ENCODE measurements at places on chromosomes 1 and 21.

- no peak for DNase-seq
Observed at GRCh38 chr21:42027085-42027821, 17.1 kb upstream of the ZBTB21 start.

DNA sequence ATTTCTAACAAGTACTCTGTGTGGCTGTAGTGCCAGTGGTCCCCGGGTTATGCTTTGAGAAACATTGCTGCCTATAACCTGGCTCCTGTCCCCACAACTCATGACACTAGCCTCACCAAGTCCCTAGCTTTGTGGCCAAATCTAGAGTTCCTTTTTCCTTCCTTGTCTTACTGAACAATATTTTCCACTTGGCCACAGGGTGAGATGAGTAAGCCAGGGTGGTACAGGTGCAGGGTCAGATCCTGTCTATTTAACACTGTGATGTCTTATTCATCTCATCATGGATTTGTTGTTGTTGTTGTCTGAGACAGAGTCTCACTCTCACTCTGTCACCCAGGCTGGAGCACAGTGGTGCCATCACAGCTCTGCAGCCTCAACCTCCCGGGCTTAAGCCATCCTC lies 18.6 kb downstream of the ARMH1 start:
- no peak for DNase-seq

GRCh38 chr1:231036416-231036815 lies 3.6 kb downstream of the FAM89A start:
- DNase-seq, result no peak

DNA sequence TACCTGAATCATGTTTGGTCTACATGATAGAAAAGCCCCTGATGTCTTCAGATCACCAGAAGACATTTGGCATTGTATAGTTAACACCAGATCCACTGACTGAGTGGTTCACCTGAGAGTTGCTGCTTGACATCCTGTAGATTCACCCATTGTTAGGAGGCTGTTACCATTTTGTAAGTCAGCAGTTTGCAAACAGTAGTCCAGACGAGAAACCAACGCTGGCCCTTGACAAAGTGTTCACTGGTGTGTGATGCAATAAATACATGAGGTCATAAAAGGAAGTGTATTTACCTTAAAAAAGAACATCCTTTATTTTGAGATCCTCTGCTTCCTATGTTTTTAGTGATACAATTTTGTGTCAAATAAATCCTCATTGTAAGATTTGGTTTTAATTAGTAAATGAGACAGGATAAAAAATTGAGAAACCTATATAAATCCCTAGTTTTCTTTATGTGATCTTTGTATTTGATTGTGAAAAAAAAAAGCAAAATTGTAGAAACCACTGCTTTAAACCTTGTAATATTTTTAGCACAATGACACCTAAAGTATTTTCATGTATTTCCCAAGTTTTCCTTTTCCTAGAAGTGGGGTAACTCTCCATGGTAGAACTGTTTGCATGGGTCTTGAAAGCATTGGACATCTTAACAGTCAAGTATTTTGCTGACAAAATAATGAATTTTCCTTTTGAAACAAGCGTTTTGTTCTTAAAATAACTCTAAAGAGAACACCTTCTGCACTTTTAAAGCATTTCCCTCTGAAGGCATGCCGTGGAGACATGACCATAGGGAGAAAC lies 204.3 kb downstream of the FGGY start:
- no peak for DNase-seq

- no peak for DNase-seq
Observed at GRCh38 chr1:116990612-116991151, 10.9 kb upstream of the CD101 start.

- DNase-seq, result no peak
Observed at GRCh38 chr1:197884173-197884572, 18.3 kb upstream of the C1orf53 start.

GRCh38 chr21:41681939-41682718 lies 84.7 kb downstream of the RIPK4 start:
- DNase-seq, result no peak

DNA sequence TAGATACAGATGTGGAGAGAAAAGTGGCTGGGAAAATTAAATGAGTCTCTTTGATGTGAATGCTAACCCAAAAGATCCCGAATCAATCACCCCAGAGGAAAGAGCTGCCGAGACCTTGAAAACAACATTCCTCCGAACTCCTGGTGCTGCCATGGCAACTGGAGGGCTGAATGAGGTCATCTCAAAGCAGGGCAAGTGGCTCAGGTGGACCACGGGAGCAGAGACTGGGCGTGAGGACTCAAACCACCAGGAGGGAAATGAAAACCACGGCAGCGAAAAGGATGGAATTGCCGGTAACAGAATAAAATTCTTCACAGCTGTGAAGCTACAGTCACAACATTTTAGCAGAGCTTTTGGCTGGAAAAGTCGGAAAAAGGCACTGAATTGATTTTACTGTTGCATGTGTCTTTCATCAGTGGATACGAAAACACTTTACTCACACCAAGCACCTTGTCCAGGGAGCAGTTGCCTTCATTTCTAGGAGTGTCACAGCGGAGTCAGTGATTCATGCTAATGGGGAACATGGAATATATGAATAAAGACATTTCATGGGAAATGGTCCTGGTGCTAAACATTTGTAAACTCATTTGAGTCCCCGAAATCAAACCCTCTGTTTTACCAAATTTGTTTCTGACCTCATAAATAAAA lies 23.2 kb upstream of the BECN2 start:
- DNase-seq, result no peak

DNA sequence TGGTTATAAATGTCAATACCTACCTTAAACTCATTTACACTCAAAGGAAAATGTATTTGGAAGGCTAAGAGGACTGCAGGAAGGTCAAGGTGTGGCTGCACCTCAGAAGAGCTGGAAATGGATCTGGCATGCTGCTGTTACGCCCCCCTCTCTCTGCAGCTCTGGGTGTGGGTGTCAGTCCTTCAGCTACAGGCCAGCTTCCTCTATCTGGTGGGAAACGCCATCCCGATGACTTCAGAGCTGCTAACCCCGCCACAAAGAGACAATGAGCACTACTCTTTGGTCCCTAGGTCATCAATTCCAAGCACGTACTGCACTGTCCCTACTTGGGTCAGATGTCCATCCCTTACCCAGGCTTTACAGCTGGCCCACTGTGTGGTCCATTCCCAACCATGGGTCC lies 74.2 kb downstream of the TEX35 start:
- DNase-seq, result no peak

GRCh38 chr1:39639305-39640130 lies at the start of gene HEYL:
Gene HEYL (minus strand): TSS chr1:39639643. CDS start chr1:39639625, 18 bp downstream.
- DNase-seq, result no peak

- no peak for DNase-seq
Observed at GRCh38 chr1:89953131-89953626, 41.7 kb upstream of the ZNF326 start.

GRCh38 chr1:114510274-114511031 lies 550 bp downstream of the TRIM33 start:
- DNase-seq, result no peak

GRCh38 chr1:115647919-115648650 lies 6.3 kb downstream of the VANGL1 start:
- no peak for DNase-seq

Data from cortex of kidney (tissue), 1 donor.